Endothelial cell of umbilical vein (primary cell): ENCODE measurements at places on chromosomes 11 and 22. TPM values are rescaled to one million over a fixed set of nuclear protein-coding genes. Genes with fewer than 3 reads are reported as not detected.

The TUBA8 gene
- polyA plus RNA-seq, result 8.9 and 10.7 TPM in 2 replicates

The PGGHG gene
- 31.6 and 37.9 TPM in 2 replicates for polyA plus RNA-seq

The SCGB2A2 gene
- not detected in 2 replicates for polyA plus RNA-seq

The TMPRSS6 gene
- not detected in 2 replicates for polyA plus RNA-seq

The GAB4 gene
- polyA plus RNA-seq, result not detected in 2 replicates

GRCh38 chr11:9858822-9859221 lies 194.9 kb downstream of the SWAP70 start:
- peak overlapping the region; percentile 21 for H3K4me3 ChIP-seq
- no peaks in the 10 kb centered on the region for H3K36me3 ChIP-seq
- DNase-seq, result peak; percentile 55

- no peaks in the 10 kb centered on the region for H3K36me3 ChIP-seq
- no peak overlapping the region for H3K27ac ChIP-seq
- no peak for DNase-seq
- H3K4me1 ChIP-seq, result no peaks in the 10 kb centered on the region
- peaks cover 6% of the 10 kb centered on the region for H3K27me3 ChIP-seq
- H3K4me3 ChIP-seq, result no peak overlapping the region
These were observed 14.6 kb downstream of the APOA4 start for GRCh38 chr11:116808262-116809175.

GRCh38 chr11:30326906-30327305 lies 4.0 kb downstream of the ARL14EP start:
- no peak for DNase-seq
- H3K4me1 ChIP-seq, result peaks cover 10% of the 10 kb centered on the region
- no peak overlapping the region for H3K27ac ChIP-seq

DNA sequence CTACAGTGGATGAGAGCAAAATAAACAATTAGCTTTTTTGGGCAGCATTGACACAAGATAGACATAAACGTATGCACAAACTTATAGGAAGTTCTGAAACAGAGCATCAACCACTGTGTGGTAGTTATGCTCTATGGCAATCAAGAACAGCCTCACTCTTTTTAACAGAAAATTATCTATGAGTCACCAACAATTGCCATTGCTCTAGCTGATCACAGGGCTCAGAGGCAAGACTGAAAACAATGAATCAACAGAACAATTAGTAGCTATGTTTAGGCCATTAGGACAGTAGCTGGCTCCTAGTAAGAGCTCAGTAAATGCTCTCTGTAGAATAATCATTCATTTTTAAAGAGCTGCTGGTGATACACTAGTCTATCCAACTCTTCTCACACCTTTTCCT lies 34.9 kb upstream of the PICALM start:
- H3K27ac ChIP-seq, result no peak overlapping the region
- H3K4me3 ChIP-seq, result no peak overlapping the region
- no peaks in the 10 kb centered on the region for H3K4me1 ChIP-seq

DNA sequence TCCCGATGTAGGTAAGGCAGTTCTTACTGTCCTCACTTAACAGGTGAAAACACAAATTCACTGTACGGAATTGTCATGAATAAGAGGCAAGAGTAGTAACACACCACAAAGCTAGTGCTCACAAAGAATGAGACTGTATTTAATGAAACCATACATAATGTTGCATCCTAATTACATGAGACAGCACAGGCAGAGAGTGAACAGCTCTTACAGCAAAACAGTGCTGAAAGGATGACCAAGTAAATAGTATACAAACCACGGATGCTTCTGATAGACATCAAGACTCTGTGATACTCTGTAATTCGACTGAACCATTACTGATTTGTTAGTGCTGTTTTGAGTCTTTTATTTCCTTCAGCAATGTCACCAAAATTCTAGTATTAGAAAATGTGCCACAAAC lies 282.3 kb downstream of the TTC28 start:
- H3K36me3 ChIP-seq, result no peaks in the 10 kb centered on the region
- no peak overlapping the region for H3K4me3 ChIP-seq
- no peaks in the 10 kb centered on the region for H3K27me3 ChIP-seq
- no peak for DNase-seq
- no peak overlapping the region for H3K27ac ChIP-seq

DNA sequence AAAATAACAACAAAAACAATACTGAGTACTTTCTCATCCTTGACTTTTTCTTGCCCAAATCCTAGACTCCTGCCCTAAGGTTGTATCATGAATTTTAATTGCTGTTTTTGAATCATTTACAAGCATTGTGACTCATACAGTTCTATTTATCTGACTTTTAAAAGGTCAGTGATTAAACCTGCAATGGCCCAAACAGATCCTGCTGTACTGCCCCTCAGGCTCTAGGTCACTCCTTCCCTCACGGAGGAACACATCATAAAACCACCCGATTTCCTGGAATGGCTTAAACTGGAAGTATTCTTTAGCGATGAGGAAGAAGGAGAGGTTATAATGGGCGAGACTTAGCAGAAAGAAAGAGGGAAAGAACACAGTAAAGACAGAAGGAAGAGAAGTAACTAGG lies 12.3 kb downstream of the ARFGAP3 start:
- no peak overlapping the region for H3K4me3 ChIP-seq
- peaks cover 14% of the 10 kb centered on the region for H3K4me1 ChIP-seq
- peak; percentile 61 for DNase-seq
- no peaks in the 10 kb centered on the region for H3K27me3 ChIP-seq
- H3K27ac ChIP-seq, result no peak overlapping the region

DNA sequence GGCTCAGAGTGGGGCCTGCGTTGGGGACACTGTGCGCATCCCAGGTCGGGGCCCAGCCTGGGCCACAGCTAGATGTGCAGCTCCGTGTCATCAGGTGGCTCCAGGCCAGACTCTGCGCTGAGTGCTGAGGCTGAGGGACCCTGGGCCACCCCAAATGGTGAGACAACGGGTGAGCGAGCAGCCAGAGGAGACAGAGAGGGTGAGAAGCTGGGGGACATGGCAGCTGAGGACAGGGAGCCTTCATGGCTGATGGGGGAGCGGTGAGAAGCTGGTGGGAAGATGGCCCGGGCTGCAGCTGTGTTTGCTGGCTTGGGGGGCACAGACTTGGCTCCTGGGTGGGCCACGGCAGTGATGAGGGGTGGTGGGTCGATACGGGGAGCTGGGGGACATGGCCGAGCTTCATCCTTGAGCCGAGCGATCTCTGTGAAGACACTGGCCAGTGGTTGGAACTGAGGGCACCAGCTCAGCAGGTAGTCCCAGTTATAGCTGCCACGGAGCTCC lies 2.5 kb upstream of the TPP1 start:
- DNase-seq, result no peak
- peaks cover 32% of the 10 kb centered on the region for H3K36me3 ChIP-seq
- H3K27me3 ChIP-seq, result no peaks in the 10 kb centered on the region
- H3K4me1 ChIP-seq, result peaks cover 25% of the 10 kb centered on the region
- H3K27ac ChIP-seq, result no peak overlapping the region
- H3K4me3 ChIP-seq, result no peak overlapping the region

DNA sequence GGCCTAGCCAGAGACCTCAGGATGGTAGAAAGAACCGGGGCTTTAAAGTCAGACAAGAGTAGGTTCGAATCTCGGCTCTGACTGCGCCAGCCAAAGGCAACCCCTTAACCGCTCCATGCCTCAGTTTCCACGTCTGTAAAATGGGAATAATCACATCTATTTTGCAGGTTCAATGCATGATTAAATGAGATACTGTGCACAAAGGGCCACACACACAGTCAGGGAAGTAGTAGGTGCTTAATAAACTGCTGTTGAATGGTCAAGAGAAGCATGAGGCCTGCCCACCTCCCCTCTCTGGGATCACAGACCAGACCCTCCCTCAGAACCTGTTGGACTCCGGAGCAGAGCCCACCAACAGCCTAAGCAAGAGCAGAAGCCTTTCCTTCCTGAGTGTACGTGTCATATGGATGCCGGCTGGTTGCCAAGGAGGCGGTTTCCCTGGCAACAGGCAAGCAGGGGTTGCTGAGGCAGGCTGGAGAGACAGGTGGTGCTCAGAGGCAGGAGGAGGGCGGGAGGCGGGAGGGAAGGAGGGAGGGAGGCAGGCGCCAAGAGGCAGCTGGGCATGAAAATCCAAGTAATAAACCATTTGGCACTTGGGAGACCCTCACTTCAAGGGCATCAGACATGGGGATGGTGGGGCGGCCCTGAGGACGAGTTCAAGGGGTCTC lies 43.9 kb downstream of the NFAM1 start:
- no peak overlapping the region for H3K27ac ChIP-seq
- H3K36me3 ChIP-seq, result no peaks in the 10 kb centered on the region
- H3K4me1 ChIP-seq, result no peaks in the 10 kb centered on the region

GRCh38 chr11:118142809-118143208 lies 9.8 kb downstream of the SCN4B start:
- DNase-seq, result no peak
- no peaks in the 10 kb centered on the region for H3K36me3 ChIP-seq
- no peak overlapping the region for H3K27ac ChIP-seq
- H3K27me3 ChIP-seq, result peaks cover 42% of the 10 kb centered on the region
- H3K4me3 ChIP-seq, result no peak overlapping the region

GRCh38 chr22:28203286-28203685 lies 284.2 kb upstream of the PITPNB start:
- H3K4me3 ChIP-seq, result no peak overlapping the region
- peak; percentile 61 for DNase-seq
- H3K27me3 ChIP-seq, result no peaks in the 10 kb centered on the region
- no peak overlapping the region for H3K27ac ChIP-seq
- no peaks in the 10 kb centered on the region for H3K36me3 ChIP-seq
- peaks cover 32% of the 10 kb centered on the region for H3K4me1 ChIP-seq
